Fibroblast of the aortic adventitia (primary cell): ENCODE measurements at places on chromosomes 2 and 18. TPM values are rescaled to one million over a fixed set of nuclear protein-coding genes. Genes with fewer than 3 reads are reported as not detected.

The EVX2 gene
- not detected in 2 replicates for total RNA-seq

- DNase-seq = peak; percentile 96
These were observed 431.1 kb upstream of the ZEB2 start for GRCh38 chr2:144950899-144951560.

- peak; percentile 75 for DNase-seq
These were observed 93.6 kb downstream of the RAPGEF4 start for GRCh38 chr2:172829229-172829628.

GRCh38 chr2:29902356-29902755 is 19.0 kb downstream of the ALK start:
- DNase-seq = no peak

DNA sequence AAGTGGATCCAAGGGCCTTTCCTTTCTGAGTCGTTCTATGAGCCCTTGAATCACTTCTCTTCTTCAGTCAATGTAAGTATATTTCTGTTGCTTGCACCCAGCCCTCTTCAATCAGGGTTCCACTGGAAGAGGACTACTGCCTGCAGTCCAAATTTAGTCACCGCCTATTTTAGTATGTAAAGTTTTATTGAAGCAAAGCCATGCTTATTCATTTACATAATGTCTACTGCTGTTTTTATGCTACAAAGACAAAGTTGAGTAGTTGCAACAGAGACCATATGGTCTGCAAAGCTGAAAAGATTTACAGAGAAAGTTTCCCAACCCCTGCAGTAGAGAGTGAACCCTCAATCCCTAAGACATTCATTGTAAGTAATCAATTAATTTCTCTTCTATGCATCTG is 332.5 kb upstream of the TNP1 start:
- no peak for DNase-seq

DNA sequence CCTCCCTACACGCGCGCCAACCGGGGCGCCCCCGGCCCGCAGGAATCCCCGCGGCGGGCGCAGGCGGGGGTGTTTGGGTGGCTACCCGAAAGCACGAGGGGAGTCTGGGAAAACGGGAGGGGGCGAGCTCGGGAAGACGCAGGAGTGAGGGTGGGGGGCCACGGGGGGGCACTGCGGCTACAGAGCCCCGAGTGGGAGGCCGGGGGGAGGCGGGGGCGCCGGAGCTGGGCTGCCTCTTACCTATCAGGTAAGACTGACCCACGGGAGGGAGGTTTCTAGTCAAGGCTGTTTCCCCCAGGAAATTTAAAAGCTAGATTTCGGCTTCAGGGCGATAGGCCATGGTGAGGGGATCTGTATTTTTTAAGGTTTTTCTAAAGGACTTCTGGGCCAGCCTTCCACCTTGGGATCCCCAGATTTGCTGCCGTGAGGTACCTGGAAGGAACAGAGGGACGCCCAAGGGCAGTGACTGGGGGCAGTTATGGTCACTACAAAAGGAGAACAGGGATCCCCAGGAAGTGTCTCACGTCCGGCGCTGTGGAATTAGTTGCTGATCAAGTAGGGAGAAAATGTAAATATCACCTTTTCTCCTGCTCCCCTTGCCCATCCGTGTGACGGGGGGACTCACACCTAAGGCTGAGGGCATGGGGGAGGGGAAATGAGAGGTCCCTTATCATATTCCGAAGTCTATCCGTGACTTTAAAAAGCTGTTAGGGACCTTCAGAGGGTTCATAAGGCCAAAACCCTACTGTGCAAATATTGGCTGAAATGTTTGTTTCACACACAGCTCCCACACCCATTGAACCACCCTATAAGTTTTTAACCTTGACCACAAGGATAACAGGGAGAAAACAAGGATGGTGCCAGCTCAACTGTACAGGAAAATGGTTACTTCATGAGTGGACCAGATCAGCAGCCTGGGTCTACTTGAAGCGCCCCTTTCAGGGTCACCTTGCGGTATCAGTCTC is 638 bp upstream of the IRS1 start:
- DNase-seq = peak; percentile 15

DNA sequence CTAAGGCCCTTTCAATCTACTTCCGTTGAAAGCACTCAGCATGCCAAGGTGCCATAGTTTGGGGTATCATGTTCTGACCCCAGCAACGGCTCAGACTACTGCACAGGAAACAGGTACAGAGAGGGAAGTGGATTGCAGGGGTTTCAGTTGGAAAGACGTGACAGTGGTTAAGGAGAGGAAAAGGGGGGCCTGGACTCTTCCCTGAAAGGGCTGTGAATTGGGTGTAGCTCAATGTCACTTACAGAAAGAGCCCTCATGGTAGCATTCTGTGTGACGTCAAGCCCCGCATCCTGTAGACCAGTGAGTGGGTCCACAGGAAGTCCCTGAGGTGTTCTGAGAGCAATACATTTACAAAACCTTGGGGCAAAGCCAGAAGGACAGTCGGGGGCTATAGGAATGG is 121.5 kb upstream of the GYPC start:
- DNase-seq = no peak

DNA sequence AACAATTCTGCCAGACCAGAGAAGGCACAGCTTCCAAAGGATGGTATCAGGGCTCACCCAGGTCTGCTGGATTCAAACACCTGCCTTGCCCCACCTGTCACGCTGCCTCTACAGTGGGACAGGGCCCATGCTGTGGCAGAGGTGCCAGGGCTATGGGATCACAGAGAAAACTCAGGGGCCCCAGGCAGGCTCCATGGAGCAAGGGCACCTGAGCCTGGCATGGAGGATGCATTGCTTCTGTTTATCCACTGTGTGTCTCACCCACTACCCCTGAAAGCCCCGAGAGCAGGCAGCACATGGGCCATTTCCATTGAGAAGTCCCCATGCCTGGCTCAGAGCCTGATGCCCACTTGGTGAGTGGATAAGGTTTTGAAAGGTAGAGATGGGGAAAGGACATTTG is 76.0 kb downstream of the TNS1 start:
- DNase-seq = no peak
